Muscle of leg (tissue), 16 donors: ENCODE measurements at places on chromosomes 6 and 20.

- DNase-seq: no peak
Observed at GRCh38 chr20:48360342-48360975, 467.3 kb downstream of the PREX1 start.

DNA sequence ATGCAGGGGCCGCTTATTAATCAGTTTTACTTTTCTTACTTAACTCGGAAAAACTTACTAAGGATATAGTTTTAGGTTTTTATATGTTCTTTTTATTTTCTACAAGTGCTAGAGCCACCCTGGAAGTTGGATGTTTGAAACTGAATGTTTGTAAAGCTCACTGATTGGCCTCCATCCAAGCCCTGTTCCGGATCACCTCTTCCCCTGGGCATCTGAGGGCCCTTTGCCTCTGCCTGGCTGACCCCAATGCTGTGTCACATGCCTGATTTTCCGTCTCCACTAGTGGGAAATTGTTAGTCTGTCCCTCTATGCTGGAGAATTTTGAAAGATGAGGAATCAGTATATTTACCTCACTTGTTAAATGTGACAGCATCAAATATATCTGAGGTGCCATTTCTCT, 79.3 kb downstream of the SLC35F1 start:
- no peak for DNase-seq

DNA sequence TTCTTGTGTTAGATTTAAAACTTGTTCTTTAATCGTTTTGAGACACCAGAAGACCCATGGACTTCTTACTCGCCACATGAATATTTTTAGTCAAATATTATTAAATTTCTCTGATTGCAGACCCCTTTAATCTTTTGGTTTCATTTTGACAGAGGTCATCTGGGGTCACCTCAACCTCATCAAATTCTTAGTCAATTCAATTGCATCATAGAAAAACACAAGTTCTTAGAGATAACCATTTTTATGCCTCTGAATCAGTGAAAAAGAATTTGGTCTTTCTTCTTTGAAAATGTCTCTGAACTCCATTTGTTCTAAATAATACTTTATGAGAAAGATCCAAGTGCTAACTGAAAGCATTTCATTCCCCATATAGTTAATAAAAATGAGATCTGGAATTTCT, 55.2 kb upstream of the CBLN4 start:
- no peak for DNase-seq

DNA sequence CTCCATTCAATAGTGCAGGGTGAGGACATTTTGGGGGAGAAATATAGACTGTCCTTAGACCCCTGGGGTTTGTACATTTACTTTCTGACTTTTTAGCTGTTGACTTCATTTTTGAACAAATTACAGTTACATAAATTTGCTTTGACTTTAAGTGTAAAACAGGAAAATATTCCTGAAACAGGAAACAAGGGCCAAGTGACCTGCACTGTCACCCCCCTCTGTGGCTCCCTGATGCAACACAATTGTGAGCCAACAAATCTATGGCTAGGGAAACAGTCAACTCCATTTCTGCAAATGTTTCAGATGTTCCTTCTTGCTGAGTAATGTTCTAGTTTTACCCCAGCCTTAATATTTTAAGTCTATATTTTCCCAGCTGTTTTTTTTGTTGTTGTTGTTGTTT, 39.8 kb downstream of the HLA-A start:
- DNase-seq: no peak

GRCh38 chr20:37376791-37377190, 30.9 kb downstream of the SRC start:
- DNase-seq: no peak

DNA sequence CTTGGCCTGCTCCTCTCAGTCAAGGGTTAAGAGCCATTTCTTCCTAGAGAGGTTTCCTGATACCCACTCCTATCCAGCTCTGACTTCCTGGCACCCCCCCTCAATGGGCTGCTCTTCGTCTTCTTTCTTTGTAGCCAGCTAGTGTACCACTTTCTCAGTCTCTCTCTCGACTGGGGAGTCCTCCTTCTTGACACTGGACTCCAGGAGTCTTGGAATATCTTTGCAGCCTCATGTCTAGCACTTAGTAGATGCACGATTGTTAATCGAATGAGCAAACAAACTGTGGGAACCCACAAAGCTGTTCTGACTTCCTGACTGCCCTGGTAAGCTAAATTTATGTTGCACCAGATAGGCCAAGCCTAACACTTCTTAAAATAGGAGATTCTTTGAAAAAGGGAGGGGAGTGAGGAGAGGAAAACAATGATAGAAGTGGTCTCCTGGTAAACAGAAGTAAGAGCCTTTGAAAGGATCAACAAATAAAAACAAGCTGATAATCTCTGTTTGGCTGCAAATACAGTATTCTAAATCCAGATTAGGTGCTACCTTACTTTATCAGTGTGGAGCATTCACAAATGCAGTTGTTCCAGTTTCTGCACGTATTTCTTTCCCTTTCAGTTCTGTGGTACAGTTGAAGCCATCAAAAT, 160.1 kb upstream of the CITED2 start:
- no peak for DNase-seq

GRCh38 chr6:126824226-126824625, 294.2 kb upstream of the RSPO3 start:
- DNase-seq: no peak

GRCh38 chr6:162670345-162670744, 57.2 kb downstream of the PRKN start:
- DNase-seq: no peak

- peak; percentile 66 for DNase-seq
Observed at GRCh38 chr6:40479706-40480105, 107.5 kb downstream of the LRFN2 start.

GRCh38 chr20:4736875-4737274, 15.2 kb downstream of the PRND start:
- DNase-seq: no peak

DNA sequence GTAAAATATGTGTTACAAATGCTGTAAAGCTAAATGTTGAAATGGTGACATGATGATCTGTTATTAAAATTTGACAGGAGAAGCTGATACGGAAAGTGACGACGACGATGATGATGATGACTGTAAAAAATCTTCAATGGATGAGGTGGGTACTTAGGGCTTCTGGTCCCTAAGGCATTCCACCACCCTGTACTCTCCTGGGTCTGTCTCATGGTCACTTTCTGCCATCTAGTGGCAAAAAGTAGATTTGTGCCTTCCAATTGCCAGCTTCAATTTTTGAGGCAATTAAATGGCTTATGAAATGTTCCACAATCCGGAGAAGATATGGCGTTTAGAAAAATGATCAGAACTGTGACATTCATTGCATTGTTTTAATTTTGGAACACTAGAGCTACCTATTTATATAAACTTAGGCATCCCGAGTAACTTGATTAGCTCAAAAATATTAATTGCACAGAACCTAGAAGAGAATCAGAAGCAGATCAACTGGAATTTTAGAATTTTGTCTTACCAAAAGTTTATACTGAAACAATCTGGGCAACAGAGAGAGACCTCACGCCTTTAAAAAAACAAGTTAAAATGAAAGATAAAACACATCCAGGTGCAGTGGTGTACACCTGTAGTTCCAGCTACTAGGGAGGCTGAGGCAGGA, 346.5 kb upstream of the PLCB4 start:
- DNase-seq: peak; percentile 69

DNA sequence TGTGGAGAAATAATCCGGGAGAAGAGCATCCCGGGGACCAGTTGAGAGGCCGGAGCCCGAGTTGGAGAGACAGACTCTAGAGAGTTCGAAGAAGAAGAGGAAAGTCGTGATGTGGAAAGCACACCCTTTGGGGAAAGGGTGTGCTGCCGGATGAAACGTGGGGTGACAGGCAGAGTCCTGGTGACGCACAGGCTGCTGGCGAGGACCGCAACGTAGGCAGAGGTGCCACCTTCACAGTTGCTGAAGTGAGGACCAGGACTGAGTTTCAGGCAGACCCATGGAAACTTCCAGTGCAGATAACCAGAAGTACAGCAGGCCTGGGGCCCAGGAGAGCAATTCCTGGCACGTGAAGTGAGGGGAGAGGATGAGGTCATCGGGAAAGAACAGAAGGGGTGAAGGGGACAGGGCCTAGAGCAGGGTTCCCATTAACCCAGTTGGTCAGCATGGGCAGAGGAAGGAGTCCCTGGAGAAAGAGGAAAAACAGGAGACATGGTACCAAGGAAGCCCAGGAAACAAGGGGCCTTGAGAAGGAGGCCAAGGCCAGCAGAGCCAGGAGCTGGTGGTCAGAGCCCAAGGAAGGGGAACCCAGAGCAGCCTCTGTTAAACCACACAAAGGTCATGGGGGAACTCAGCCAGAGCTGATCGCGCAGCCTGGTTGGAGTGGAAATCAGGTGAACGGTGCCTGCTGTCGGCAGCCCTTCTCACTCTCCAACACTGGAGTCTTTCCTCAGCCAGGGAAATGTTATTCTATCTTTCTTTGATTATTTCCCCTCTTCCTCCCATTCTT, 84.1 kb downstream of the PRND start:
- no peak for DNase-seq
